Common myeloid progenitor, CD34-positive (primary cell): ENCODE measurements at places on chromosomes 2 and 18.

DNA sequence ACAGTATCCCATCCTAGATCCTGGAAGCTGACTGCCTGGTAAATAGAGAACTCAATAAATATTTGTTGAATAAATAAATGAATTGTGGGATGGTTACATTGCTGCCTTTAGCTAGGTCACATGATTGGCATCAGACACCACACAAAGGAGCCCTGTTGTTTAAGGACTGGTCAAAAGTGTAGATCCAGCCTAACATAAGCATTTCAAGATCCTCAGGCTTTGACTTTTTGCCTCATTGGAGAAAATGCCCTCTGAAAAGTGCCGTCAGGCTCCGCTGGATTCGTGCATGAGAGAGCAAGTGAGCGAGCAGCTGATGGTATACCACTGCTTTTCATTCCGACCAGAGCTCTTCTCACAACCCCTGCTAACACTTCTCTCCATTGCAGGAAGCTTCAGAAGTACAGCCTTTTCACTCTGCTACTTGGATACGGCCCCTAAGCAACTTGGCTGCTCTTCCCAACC, 1.3 kb upstream of the ZNF24 start:
- no peak for DNase-seq

DNA sequence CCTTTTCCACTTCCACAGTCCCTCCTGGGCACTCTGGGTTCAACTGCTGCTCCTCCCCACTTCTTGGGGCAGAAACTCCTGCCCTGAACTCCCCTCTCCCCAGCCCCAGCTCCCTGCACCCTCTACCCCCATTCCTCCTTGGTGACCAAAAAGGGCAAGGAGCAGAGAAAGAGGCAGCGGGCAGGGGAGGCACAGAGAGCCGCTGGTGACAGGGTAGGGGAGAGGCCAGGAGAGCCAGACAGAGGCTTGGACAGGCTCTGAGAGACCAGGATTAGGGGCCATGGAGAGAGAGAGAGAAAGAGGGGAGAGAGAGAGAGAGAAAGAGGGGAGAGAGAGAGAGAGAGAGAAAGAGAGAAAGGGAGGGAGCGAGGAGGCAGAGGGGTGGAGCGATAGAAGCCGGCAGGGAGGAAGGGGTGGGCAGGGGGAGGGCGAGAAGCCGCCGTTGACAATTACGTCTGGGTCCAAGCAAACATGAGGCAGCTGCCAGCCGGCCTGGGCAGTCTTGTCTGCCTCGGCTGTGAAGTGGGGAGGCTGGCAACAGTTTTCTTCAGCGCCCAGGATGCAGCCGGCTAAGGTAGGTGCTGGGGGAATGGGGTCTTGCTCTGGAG, at the start of gene KCNIP3:
KCNIP3 (plus strand) TSS at position 468 of the 608 bp plus-strand sequence; CDS start at position 560, 92 bp downstream.
- peak; percentile 54 for DNase-seq

- no peak for DNase-seq
These were observed 15.7 kb upstream of the MBP start for GRCh38 chr18:77148289-77148688.

- no peak for DNase-seq
These were observed 349.6 kb upstream of the KCNH7 start for GRCh38 chr2:163187995-163188655.

GRCh38 chr2:215685238-215685990, 249.5 kb upstream of the FN1 start:
- DNase-seq = no peak

DNA sequence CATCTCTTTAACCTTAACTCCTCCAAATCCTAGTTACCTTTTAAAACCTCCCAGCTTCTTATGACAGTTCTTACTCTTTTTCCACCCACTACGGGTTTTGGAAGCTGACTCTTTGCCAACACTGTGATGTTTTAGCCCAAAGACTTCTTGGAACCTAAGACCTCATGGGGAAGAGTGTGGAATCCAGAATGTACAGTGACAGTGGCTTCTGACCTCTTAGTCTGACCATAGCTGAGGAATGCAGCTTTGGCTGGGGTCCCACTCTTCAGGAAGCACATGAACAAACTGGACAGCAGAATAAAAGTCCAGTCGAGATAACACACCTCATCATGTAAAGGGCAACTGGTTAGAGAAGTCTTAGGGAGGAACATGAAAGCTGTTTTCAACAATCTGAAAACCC, 161.1 kb upstream of the PKDCC start:
- no peak for DNase-seq

GRCh38 chr2:241822264-241822623, 13.3 kb downstream of the NEU4 start:
- DNase-seq = no peak

- peak; percentile 85 for DNase-seq
These were observed 706 bp upstream of the BCL11A start for GRCh38 chr2:60554074-60554645.

DNA sequence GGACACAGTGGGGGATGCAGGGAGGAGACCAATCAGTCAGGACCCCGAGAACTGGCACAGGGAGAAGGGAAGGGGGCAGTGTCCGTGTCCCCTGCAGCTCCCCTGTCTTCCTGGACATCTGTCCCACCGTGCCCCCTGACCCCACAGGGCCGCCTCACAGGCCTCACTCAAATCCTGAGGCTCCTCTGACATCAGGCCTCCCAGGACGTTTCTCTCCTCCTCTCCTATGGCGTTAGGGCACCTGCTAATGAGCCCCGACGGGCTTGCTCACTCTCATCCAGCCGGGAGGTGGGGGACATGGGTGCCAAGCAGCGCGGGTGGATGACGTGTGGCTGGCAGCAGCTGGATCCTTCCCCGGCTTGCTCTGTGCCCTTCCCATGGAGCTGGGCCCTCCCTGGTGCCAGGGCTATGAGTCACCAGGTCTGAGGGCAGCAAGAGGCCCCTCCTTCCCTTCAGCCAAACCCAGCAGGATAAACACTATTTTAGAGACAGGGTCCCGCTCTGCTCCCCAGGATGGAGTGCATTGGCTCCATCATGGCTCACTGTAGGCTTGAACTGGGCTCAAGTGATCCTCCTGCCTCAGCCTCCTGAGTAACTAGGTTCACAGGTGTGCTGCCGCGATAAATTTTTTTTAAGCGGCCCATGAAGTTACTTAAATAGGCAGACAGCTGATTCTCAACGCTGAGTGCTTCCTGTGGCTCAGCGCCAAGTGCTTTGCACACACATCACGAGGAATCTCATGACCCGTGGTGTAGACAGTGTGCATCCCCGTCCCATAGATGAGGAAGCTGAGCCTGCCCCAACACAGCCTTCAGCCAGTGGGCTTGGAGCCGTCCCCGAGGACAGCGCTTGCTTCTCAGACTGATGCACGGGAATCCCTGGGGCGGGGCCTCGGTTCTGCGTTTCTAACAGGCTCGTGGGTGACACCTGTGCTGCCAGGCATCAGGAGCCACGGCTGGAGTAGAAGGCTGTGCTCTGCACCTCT, 64.5 kb upstream of the HDAC4 start:
- peak; percentile 37 for DNase-seq

GRCh38 chr2:20169796-20170703, 54.9 kb downstream of the SDC1 start:
- no peak for DNase-seq

DNA sequence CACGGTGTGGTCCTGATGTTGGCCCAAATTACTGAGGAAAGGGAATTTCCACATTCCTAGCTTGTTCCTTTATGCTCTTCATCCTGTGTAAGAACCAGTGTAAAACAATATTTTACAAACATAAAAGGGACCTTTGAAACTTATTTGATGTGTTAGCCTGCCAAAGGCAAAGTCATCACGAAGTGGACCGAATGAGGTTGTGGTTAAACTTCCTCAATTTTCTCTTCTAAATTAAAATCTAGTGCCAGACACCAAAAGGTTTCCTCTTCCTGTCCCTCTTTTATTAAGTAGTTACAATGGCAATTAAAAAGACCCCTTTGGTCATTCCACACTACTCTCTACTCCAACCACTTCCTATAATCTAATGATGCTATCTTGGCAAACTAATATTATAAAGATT, 279.8 kb downstream of the AFF3 start:
- DNase-seq = peak; percentile 53

- no peak for DNase-seq
These were observed 138.9 kb downstream of the HAUS1 start for GRCh38 chr18:46243095-46243494.

- no peak for DNase-seq
These were observed 6.5 kb downstream of the KCNG2 start for GRCh38 chr18:79804130-79804787.

- no peak for DNase-seq
These were observed 242.1 kb upstream of the MYT1L start for GRCh38 chr2:2573205-2573604.

DNA sequence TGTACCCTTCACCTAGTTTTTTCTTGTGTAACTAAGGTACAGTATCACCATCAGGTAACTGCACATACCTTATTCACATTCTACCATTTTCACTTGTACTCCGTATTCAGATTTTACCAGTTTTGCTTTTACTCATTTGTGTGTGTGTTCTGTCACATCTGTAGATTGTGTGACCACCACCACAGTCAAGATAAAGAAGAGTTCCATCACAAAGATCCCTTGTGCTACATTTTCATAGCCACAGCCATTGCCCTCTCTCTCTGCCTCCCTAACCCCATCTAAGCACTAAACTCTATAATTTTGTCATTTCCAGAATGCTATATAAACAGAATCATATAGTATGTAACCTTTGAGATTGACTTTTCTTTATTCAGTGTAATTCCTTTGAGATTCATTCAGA, 23.5 kb downstream of the DIS3L2 start:
- DNase-seq = no peak

- DNase-seq = no peak
These were observed 508.7 kb upstream of the FAM98A start for GRCh38 chr2:34107811-34108210.
